ENCODE measurements at places on chromosomes 3 and 15.

DNA sequence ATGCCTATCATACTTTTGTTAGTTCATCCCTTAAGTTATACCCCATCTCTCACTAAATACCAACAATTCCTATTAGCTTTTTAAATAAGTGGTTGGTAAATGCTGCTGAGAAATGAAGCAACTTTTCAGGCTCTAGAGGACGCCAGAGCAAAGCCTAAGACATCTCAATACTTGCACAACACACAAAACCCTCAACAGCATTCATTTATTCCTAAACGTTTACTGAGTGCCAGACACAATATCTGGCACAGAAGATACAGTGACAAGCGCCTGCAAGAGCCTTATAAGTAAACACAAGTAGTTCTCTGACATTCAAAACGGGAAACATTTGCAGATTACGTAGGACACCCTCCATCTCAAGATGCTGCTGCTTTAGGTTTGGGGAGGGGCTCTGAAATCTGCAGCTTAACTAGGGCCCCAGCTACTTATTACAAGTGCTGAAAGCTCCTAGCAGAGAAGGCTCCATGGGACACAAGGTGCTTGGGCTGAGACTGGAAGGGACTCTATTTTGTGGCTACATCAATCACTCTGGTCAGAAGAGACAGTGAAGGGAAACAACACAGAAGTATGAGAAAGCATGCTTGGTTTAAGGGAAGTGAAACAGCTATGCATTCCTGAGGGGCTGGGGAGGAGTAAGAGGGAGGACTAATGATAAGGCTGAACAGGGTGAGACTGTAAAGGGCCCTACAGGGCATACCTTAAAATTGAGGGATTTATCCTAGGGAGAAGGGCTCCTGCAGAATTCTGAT lies 311.3 kb downstream of the PLCL2 start:
- DNase-seq = no peak

DNA sequence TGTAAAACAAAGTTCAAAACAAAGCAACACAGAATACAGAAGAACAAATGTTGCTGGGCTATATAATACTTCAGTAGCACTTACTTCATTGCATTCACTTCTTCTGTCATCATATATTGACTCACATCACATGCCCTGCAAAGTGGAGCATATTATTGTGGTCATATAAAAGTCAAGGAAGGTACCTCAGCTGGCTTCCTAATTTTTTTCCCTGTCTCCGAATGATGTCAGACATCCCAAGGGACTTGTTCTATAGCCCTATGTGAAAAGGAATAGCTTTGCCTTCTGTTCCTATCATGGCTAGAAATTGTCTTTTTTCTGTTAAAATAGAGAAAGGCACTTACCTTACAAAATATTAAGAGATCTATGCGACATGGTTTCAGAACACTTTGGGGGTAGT lies 109.4 kb downstream of the LRTM1 start:
- DNase-seq = no peak

GRCh38 chr3:12893247-12893646 lies 51.9 kb upstream of the RPL32 start:
- DNase-seq = no peak

GRCh38 chr3:2133146-2133545 lies 34.5 kb downstream of the CNTN4 start:
- DNase-seq = no peak

GRCh38 chr3:106397006-106397405 lies 528.2 kb upstream of the CBLB start:
- DNase-seq = no peak

DNA sequence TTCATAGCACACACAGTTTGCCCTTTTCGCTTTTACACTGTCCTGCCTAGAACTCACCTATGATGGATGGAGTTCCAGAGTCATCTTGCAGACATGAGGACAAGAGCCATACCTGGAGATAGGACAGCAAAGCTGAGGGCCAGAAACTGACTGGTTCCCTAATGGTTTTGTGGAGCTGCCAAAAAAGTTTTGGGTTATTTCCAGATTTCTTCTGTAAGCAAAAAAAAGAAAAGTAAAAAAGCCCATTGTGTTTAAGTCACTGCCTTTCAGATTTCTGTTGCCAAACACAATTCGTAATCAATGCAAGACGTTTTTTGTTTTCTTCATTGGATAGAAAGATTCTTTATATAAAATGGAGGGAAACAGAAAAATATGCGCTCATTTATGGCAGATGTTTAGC lies 42.4 kb upstream of the KY start:
- no peak for DNase-seq

DNA sequence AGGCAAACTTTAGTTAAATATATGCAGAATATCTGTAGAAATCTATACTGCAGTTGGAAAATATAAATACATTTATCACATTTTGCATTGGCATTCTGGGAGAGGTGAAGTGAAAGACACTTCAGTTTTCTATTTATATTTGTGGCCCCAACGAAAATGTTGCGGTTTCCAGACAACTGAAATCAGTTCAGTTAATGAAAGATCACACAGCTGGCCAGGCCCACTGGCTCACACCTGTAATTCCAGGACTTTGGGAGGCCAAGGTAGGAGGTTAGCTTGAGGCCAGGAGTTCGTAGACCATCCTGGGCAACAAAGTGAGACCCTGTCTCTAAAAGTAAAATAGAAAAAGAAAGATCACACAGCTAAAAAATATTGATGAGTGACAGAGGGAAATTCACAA lies 11.9 kb upstream of the CLASP2 start:
- DNase-seq = no peak

GRCh38 chr15:98433346-98433745 lies 215.0 kb upstream of the IGF1R start:
- no peak for DNase-seq

GRCh38 chr3:112005091-112005672 lies 6.5 kb downstream of the TAGLN3 start:
- DNase-seq = no peak

DNA sequence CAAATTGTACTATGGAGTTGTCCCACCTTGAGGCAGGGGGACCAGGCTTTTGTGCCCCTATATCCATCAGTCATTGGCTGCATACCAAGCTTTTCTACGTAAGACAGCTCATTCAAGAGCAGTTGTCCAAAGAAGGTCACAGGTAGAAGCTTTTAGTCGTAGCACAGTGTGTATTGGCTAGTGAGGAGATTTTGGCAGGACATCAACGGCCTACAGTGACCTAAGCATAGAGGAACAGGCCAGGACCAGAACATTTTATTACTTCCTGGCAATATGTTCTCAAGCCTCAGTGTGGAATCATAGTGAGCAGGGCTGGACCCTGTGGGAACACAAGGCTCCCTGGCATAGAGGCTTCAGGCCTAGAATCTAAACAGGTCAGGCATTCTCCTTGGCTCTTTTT lies 105.4 kb upstream of the ANKRD28 start:
- no peak for DNase-seq

DNA sequence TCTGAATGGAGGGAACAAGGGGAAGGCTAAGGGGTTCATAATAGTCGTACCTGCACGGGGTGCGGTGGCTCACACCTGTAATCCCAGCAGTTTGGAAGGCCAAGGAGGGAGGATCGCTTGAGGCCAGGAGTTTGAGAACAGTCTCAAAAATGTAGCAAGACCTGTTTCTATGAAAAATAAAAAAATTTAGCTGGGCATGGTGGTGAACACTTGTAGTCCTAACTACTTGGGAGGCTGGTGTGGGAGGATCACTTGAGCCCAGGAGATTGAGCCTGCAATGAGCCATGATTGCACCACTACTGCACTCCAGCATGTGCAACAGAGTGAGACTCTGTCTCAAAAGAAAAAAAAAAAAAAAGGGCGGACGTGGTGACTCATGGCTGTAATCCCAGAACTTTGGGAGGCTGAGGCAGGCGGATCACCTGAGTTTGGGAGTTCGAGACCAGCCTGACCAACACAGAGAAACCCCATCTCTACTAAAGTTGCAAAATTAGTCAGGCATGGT lies 17.9 kb upstream of the HDAC11 start:
- DNase-seq = no peak

- no peak for DNase-seq
Observed at GRCh38 chr3:111895071-111895470, 36.0 kb downstream of the PHLDB2 start.

- no peak for DNase-seq
Observed at GRCh38 chr3:64509206-64509605, 178.6 kb downstream of the ADAMTS9 start.

GRCh38 chr3:42764561-42765295 lies 8.3 kb downstream of the CCDC13 start:
- no peak for DNase-seq

DNA sequence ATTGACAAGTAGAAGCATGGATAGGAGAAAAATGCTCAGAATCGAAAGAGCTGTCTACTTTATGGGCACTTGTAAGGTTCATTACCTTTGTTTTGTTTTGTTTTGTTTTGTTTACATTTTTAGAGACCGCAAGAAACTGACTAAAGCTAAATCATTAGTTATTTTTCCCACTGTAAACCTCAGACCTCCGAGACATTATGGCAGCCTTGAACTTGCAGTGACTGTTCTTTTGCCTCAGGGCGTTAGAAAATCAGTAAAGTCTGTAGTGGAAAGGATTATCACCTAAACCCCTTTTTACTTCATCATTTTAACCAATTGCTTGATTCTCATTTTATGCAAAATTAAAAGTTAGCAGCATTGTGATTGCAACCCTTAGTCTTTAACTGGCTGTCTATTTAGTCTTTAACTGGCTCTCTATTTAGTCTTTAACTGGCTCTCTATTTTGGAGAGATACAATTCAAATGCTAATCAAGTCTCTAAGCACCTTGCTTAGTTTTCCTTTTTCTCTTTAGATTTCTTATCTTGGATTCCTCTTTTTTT lies 383.3 kb upstream of the ROBO2 start:
- no peak for DNase-seq
